ENCODE measurements at places on chromosomes 4 and X.

GRCh38 chrX:41291309-41291708, 42.7 kb upstream of the DDX3X start:
- DNase-seq, result no peak

- DNase-seq, result no peak
These were observed 42.3 kb downstream of the ANAPC10 start for GRCh38 chr4:145055533-145056257.

- DNase-seq, result no peak
These were observed 13.7 kb downstream of the SEPTIN11 start for GRCh38 chr4:76963131-76963750.

DNA sequence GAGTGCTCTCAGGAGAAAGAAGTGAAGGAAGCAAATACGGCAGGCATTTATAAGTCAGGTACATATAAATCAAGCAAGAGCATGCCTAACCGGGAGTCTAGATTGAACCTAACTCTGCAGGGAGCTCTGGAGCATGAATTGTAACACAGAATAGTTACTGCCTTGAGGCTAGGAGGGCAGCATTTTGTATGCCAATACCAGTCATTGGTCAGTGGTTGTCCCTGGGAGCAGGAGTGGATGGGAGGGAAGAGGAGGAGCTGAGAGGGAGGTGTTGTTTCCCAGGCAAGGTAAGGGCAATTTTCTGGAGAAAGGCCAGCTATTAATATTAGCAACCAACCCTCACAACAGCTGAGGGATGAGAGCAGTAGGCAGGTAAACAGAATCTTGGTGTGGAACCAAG, 224.7 kb upstream of the DCAF8L1 start:
- no peak for DNase-seq

GRCh38 chrX:103399744-103400143, 23.4 kb downstream of the BEX3 start:
- no peak for DNase-seq

DNA sequence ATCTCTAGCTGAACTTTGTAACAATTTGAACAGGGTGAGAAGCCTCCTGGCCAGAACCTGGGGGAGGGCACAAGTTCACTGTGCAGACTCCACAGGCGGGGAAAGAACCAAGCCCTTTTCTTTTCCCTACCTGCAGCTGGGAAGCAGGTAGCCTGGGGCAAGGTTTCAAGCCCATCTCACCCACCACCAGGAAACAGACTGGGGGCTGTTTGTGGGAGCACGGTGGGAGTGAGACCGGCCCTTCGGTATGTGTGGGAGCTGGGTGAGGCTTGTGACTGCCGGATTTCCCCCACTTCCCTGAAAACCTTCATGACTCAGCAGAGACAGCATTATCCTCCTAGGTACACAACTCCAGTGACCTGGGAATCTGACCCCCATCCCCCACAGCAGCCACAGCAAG, 211.7 kb downstream of the ZNF674 start:
- DNase-seq, result no peak

Data from GM04504 (cell line).